Upper lobe of left lung (tissue), 6 donors: ENCODE measurements at places on chromosomes 7 and 10. TPM values are rescaled to one million over a fixed set of nuclear protein-coding genes. Genes with fewer than 3 reads are reported as not detected.
A peak's percentile ranks its signal among the peaks of the same experiment; 100 is the strongest.

- DNase-seq, result peak; percentile 32
Observed at GRCh38 chr10:29150010-29150409, 138.9 kb upstream of the LYZL1 start.

GRCh38 chr7:100799037-100799896 lies 28.1 kb downstream of the EPHB4 start:
- peak; percentile 71 for DNase-seq

DNA sequence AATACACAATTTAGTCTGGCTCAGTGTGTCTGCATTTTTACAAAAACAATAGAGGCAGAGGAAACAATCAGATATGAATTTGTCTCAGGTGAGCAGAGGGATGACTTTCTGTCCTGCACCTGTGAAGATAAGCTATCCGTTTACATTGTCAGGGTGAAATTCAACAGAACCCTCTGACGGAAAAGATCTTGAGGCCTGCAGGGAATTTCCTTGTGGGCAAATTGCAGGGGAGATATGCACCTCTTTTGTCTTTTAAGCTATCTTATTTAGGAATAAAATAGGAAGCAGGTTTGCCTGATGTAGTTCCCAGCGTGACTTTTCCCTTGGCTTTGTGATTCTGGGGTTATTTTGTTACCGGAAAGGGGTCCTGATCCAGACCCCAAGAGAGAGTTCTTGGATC lies 325.1 kb downstream of the GALNT17 start:
- DNase-seq, result no peak

DNA sequence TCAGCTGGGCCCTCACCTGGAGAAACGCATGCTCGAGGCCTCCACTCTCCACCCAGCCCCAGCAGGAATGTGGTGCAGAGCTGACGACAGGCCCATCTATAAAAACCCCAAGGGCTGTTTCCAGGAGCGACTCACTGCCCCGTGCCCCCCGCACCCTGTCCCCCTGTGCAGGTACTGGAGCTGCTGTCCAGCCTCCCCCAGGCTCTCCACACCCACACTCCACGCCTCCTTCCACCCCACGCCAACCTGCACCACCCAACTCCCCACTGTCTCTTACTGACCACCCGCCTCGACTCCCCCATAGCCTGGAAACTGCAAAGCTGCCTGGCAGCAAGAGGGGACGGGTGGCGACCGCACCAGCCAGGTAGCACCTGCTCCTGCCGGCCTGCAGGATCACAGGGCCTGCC lies 43.3 kb downstream of the DIP2C start:
- DNase-seq, result no peak

GRCh38 chr10:131698986-131699385 lies 201.8 kb upstream of the PPP2R2D start:
- no peak for DNase-seq

DNA sequence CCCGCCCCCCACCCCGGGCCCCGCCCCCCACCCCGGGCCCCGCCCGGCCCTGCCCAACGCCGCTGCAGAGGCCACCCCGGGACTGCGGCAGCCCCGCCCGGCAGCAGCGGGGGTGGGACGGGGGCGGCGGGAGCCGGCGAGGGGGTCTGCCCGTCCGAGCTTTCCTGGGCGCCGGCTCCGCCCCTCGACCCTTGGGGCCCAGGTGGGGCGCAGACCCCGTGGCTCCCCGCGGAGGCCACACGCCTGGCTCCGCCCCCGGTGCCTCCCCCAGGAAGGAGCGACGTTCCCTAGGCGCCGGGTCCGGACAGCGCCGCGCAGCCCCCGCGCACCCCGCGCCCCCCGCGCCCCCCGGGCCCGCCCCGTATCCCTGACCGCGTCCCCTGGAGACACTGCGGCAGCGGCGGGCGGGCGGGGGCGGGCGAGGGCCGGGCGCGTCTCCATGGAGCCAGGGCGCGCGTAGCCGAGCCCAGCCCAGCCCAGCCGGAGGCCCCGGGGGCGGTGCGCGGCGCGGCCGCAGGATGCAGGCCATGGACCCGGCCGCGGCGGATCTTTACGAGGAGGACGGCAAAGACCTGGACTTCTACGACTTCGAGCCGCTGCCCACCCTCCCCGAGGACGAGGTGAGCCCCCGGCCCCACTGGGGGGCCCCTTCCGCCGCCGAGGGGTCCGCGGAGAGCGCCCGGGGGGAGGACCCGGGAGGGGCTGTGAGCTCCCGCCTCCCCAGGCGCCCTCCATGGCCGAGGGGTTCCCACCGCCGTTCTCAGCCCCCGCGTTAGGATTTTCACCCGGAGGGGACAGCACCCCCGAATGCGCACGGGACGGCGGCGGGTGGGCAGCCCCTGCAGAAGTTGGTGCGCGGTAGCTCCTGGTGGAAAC lies at the start of gene KNDC1:
KNDC1 (plus strand) TSS at position 270 of the 876 bp plus-strand sequence; CDS start at position 519, 249 bp downstream.
- peak; percentile 58 for DNase-seq

DNA sequence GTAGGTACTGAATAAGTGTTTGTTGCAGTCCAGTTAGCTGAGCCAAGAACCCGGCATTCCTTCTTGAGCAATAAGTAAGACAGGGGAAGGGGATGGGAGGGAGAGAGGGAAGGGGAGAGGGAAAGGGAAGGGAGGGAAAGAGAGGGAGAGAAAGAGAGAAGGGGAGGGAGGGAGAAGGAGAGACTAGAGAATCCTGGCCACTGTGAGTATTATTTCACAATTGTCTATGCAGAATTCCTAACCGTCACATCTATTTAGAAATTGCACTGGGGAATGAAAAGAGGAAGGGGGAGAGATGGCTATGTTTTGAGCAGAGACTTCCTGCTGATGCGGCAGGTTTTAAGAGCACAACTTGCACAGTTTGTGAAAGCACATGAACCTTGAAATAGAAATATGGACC lies 251.4 kb upstream of the ZMIZ1 start:
- no peak for DNase-seq

- peak; percentile 12 for DNase-seq
Observed at GRCh38 chr7:73973091-73973490, 54.9 kb upstream of the ELN start.

DNA sequence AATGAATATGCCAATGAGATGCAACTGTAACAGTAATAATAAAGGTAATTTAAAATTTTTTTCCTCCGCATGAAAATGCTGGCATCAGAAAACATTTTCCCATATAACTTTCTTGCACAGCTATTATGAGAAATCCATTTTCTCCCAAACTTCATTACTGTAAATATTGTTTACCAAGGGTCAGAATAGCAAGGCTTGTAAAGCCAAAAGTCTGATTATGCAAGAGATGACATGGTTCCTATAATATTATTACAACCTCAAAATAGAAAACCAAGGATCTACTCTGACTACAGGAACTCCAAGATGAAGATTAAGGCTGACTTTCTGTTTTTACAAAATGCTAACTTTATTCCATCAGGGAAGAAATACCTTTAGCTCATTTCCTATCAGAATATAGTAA lies 162.7 kb upstream of the CDK1 start:
- no peak for DNase-seq

DNA sequence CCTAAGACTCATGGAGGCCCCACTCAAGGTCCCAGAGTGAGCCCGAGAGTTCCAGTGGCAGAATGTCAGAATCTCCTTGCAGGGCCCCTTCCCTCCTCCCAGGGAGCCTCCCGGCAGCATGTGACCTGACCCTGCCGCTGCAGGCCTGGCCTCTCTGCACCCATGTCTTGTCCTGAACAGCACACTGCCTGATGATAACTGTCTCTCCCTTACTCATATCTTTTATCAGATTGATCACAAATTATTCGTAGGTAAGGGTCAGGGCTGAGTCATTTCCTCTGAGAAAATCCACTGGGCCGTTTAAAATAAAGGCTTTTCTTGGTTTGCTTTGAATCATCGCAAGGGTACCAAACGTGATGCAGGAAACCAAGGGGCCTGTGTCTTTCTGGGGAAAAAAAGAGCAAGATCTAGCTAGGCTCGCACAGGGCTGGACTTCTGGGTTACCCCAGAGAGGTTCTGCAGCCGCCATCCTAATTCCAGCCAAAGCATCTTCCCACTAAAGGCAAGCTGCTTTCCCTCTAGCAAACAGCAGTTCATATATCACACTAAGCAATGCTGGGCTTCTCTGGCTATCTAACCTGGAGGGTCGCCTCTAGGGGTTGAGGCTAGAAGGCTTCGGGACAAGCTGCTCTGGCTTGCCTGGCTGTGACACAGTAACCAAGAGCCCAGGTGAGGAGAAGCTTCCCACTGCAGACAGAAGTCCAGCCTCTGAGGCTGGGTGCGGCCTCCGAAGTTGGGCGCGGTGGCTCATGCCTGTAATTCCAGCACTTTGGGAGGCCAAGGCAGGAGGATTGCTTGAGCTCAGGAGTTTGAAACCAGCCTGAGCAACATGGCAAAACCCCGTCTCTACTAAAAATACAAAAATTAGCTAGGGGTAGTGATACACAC lies 104.9 kb downstream of the SPDYE5 start:
- no peak for DNase-seq

DNA sequence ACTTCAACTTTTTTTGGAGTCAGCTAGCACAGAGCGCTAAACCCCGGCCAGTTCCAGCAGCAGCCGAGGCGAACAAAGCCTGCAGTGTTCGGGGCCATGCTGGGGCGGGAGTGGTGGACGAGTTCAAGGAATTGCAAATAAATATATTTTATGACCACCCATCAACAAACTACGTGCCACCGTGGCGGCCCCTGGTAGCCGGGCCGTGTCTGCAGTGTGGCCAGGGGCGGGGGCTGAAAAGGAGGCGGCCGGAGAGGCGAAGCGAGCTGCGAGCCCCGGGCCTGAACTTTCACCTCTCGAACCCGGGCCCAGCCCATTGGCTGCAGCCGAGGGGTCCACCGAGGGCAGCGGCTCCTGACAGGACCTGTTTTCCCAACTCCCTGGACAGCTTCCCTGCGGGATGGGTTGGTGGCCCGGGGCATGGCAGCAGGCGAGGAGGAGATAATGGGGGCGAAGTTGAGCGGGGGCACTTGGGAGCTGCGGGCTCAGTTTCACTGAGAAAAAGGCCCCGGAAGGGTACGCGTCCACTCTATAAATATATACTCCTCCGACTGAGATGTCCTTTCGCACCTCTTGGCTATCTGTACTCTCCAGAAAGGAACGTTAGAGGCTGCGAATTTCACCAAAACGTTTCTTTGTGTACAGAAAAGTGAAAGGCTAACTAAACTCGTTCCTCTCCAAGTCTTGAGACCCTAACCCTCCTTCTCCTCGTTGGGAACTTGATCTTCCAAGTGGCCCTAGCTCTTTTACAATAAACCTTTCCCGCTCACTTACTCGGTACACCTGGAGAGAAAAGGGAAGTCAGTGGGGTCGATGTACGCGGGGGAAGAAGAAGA lies 164.6 kb upstream of the PPP1R3A start:
- no peak for DNase-seq

- peak; percentile 44 for DNase-seq
Observed at GRCh38 chr7:4270941-4271715, 411.0 kb upstream of the FOXK1 start.

- no peak for DNase-seq
Observed at GRCh38 chr7:79290841-79291497, 162.5 kb downstream of the MAGI2 start.

GRCh38 chr7:152142976-152143595 lies 117.6 kb downstream of the GALNT11 start:
- DNase-seq, result no peak

Gene PTPRE
- 60.7 TPM for total RNA-seq

Gene MRLN
- total RNA-seq, result not detected

Gene CAMK2G
- total RNA-seq, result 31.4 TPM

Gene TCAF2
- total RNA-seq, result 7.3 TPM

Gene H2BK1
- total RNA-seq, result not detected

Gene CALN1
- total RNA-seq, result not detected
